ENCODE measurements at places on chromosomes 6 and 20.

GRCh38 chr20:2206957-2207769 lies 88.6 kb upstream of the TGM3 start:
- peak; percentile 83 for DNase-seq

- DNase-seq = no peak
Measured at GRCh38 chr6:68760485-68760884, 125.4 kb downstream of the ADGRB3 start.

GRCh38 chr20:35000922-35001595 lies 45.4 kb downstream of the MYH7B start:
- no peak for DNase-seq

DNA sequence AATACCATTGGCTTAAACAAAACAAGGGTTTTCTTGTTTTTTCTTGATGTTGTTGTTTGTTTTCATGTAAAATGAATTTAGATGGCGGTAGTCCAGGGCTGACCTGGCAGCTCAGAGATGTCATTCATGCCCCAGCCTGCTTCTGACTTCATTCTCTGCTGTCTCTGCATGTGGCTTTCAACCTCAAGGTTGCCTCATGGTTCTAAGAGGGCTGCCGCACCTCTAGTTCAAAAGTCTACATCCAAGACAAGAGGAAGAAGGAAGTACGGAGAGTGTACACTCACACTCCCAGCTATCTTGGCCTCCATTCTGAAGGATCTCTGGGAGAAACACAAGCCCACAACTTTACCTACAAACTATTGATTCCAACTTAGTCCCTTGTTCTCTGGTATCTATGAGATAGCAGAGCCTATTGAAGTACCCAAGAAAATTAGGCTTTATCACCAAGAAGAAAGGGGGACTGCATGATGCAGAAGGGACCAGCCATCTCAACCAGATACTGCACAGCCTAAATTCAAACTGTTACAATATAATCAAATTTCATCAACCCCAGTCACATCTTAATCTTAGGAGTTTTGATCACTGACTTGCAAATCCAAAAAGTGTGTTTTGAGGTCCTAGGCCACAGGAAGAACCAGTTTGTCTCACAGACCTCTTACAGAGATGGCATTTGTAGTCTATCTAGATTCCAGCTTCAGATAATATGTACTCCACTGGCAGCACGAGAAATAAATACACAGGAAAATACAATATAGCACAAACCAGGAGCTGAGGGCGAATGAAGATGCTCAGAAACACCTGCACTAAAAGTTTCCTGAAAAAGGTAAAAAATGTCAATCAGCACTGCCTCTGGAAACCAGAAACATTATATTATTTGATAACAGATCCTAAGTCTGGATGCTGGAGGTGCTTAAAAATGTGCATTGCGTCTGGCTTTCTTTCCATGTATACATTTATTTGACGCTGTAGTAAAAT lies 866 bp upstream of the BTN3A3 start:
- DNase-seq = no peak

- no peak for DNase-seq
Measured at GRCh38 chr6:6927521-6928361, 180.0 kb upstream of the RREB1 start.

GRCh38 chr6:71238351-71238750 lies 50.3 kb upstream of the OGFRL1 start:
- no peak for DNase-seq

DNA sequence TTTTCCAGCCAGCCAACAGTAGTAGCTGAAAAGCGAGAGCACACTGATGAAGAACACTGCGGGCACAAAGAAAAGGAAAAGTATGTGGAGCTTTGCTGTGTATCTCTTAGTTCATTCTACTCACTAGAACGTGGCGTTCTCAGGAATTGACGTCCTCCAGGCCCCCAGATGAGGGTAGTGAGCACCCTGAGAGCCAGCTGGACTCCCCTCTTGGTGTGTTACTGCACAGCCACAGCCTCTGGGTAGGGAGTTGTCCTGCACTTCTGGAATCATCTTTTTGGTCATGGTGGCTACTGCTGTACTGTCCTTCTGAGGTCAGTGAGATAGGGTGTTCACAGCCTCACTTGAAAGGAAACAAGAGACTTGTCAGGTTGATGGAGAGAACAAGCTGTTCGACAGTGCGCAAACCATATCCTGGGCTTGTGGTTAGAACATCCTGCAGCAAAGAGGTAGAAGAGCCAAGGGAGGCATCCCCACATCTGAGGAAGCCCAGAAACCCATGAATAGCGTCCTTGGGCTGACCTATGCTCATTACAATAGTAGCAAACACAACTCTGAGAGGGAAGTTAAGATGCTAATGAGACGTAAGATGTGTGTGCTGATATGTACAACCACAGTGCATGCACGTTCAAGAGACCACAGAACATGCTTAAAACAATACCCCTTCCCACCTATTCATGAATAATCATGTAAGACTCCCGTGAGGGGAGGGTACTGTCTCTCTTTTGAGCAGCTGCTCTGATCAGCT lies 14.6 kb upstream of the HLA-F start:
- peak; percentile 30 for DNase-seq

DNA sequence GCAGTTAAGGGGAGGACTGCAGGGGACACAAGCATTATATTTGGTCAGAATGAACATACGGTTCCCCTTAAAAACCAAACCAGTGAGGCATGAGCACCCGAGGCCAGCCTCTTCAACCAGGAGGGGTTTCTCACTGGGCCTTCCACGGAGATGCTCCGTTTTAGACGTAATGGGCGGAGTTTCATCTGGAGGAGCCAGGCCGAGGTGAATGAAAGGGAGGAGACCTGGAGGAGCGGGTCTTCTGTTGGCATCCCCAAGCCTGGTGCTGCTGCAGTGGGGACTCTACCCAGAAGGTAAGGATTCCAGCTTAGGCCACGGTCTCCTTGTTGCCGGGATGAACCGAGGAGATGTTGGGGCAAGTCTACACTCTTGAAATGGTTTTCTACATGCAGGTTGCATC lies 47.4 kb downstream of the ADNP start:
- no peak for DNase-seq

DNA sequence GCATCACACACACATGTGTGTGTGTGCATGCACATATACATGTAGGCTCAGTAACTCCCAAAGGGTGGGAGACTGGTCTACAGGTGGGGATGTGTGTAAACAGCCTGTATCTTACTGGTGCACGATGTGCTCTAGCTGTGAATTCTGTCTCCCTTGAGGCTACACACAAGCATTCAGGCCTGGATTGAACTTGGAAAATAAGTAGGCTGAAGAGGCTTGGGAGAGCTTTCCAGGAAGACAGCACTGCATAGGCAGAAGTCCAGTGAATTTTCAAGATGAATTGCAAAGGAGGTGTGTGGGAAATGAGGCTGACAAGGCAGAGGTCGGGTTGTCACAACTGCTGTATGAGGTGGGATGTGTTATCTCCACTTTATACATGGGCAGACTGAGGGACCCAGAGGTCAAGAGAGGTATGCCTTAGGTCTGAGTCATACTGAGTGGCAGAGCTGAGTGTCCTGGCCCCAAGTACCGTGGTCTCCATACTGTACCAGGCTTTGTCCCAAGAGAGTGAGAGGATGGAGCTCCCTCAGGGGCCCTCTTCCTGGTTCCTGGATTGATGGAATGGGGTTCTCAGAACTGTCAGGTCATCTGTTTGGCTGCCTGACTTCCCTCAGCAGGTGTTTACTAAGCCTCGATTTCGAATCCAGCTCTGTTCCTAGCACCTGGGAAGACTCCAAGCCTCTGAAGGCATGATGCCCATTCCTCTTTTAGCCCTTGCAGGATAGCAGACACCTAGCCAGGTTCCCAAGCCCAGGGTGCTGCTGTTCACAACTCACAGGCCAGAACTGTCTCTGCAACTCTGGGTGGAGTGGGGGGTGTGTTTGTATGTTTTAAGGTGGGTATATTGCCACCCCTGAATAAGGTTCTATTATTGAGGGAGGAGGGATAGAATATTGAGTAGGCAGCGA lies 14.4 kb downstream of the SNPH start:
- no peak for DNase-seq

- no peak for DNase-seq
Measured at GRCh38 chr6:137193256-137194070, 20.0 kb upstream of the IL22RA2 start.

- no peak for DNase-seq
Measured at GRCh38 chr6:124694139-124694705, 268.0 kb upstream of the RNF217 start.

- DNase-seq = peak; percentile 68
Measured at GRCh38 chr6:73580247-73581149, 59.7 kb upstream of the EEF1A1 start.

- DNase-seq = no peak
Measured at GRCh38 chr6:71277926-71278600, 10.5 kb upstream of the OGFRL1 start.

DNA sequence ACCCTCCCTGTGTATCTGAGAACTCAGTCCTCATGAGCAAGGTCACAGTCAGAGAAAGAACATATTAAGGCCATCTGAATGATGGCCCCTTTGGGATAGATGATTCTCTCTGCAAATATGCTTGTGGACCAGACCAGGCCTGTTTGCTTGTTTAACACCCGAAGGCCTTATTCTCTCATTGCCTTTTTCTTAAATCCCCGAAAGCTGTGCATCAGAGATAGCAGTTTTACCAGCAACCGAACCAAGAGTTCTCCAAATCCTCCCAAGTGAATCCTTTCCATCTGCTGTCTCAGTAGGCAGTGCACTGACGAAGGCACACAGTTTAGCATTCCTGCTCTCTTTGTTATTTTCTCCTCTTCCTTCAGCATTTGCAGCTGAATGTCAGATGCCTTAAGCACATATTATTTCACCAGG lies 79.8 kb downstream of the TRMT6 start:
- DNase-seq = no peak

Data from stimulated activated naive B cell treated with anti-CD40 and anti-IgM and Interleukin-4, amounts not matched to agents 10 μg/mL and 1 μg/mL and 100 μg/mL, for 72 hours (primary cell).